ENCODE measurements at places on chromosomes 5 and 9.

DNA sequence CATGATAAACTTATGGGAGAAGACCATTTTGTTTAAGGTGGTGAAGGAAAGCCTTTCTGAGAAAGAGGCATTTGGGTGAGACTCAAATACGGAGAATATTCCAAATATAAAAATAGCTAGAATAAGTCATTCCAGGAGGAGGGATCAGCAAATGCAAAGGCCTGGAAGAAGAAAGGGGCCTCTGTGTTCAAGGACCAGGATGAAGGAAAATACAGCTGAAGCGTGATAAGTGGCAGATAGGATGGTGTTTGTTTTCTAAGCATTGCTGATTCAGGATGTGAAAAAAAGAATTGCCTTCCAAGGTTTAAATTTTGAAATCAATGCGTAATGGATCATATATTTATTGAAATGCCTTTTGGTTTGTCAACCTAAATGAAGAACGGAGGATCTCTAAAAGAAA lies 59.4 kb upstream of the CAST start:
- H3K4me3 ChIP-seq, result no peak overlapping the region
- H3K4me1 ChIP-seq, result no peaks in the 10 kb centered on the region
- no peaks in the 10 kb centered on the region for H3K27me3 ChIP-seq
- H3K27ac ChIP-seq, result no peak overlapping the region
- H3K36me3 ChIP-seq, result no peaks in the 10 kb centered on the region

GRCh38 chr5:59640411-59640810 lies 253.1 kb downstream of the PDE4D start:
- H3K4me1 ChIP-seq, result peaks cover 2% of the 10 kb centered on the region
- H3K27ac ChIP-seq, result no peak overlapping the region
- H3K36me3 ChIP-seq, result no peaks in the 10 kb centered on the region
- H3K27me3 ChIP-seq, result no peaks in the 10 kb centered on the region
- H3K4me3 ChIP-seq, result no peak overlapping the region

- DNase-seq, result no peak
- H3K27me3 ChIP-seq, result no peaks in the 10 kb centered on the region
- H3K4me3 ChIP-seq, result no peak overlapping the region
- no peaks in the 10 kb centered on the region for H3K36me3 ChIP-seq
Measured at GRCh38 chr5:55039843-55040242, 15.8 kb downstream of the GZMK start.

- no peak for DNase-seq
- no peaks in the 10 kb centered on the region for H3K36me3 ChIP-seq
- H3K4me3 ChIP-seq, result no peak overlapping the region
Measured at GRCh38 chr5:142924135-142924883, 154.1 kb downstream of the ARHGAP26 start.

All from neuronal stem cell (in vitro differentiated cells).